ENCODE measurements at places on chromosomes 5 and 9.

- no peak for DNase-seq
Measured at GRCh38 chr5:179211068-179211467, 134.2 kb downstream of the ADAMTS2 start.

- no peak for DNase-seq
Measured at GRCh38 chr9:86655147-86655546, 292.2 kb downstream of the GAS1 start.

- DNase-seq, result no peak
Measured at GRCh38 chr5:36675282-36675681, 68.9 kb downstream of the SLC1A3 start.

GRCh38 chr9:79807971-79808370, 236.2 kb downstream of the TLE4 start:
- no peak for DNase-seq

Data from A549 (cell line).